ENCODE measurements at places on chromosomes 12 and 14. TPM values are rescaled to one million over a fixed set of nuclear protein-coding genes. Genes with fewer than 3 reads are reported as not detected.

LMO3 gene
- total RNA-seq = 39.4 TPM

NID2 gene
- 3.3 TPM for total RNA-seq

KRT78 gene
- total RNA-seq = not detected

AICDA gene
- total RNA-seq = not detected

CHGA gene
- 1,495 TPM for total RNA-seq

AMN gene
- 3.0 TPM for total RNA-seq

ACVRL1 gene
- not detected for total RNA-seq

ADAM21 gene
- total RNA-seq = 0.12 TPM

OR5AU1 gene
- total RNA-seq = not detected

KRT3 gene
- not detected for total RNA-seq

ACYP1 gene
- total RNA-seq = 21.2 TPM

GRCh38 chr12:26090836-26091510 lies 33.9 kb downstream of the BHLHE41 start:
- no peak overlapping the region for H3K4me3 ChIP-seq
- H3K27ac ChIP-seq = no peak overlapping the region
- H3K4me1 ChIP-seq = peaks cover 20% of the 10 kb centered on the region

DNA sequence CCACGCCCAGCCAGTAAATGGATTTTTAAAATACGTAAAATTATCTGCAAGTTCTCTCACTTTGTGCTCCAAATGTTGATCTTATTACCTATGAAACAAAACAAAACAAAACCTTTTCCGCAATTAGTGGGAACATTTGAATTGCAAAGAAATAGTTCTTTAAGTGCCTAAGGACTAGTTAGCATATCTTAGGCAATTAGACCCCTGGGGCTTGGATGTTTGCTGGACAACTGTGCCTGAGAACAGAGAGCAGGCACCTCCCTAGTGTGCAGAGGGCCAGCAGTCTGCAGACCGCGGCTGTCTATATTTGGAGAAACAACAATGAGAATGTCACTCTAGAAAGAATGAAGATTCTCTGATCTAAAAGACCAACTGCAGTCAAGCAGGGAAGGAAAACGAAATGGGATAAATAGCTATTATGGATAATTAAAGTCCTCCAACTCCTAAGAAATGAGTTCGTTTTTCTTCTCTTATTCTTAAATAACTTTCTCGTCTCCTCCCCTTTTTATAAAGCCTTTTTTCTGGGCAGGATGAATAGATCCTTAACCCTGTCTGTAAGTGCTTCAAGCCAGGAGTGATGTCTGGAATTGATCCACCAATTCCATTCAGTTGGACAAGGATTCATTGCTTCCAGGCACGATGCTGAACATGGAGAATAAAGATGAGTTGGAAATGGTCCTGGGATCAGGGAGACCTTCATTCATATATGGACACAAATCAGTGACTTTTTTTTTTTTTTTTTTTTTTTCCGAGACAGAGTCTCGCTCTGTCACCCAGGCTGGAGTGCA lies 16.2 kb downstream of the SLC17A8 start:
- peaks cover 3% of the 10 kb centered on the region for H3K4me1 ChIP-seq
- H3K4me3 ChIP-seq = no peak overlapping the region
- peaks cover 4% of the 10 kb centered on the region for H3K27me3 ChIP-seq
- H3K36me3 ChIP-seq = no peaks in the 10 kb centered on the region

DNA sequence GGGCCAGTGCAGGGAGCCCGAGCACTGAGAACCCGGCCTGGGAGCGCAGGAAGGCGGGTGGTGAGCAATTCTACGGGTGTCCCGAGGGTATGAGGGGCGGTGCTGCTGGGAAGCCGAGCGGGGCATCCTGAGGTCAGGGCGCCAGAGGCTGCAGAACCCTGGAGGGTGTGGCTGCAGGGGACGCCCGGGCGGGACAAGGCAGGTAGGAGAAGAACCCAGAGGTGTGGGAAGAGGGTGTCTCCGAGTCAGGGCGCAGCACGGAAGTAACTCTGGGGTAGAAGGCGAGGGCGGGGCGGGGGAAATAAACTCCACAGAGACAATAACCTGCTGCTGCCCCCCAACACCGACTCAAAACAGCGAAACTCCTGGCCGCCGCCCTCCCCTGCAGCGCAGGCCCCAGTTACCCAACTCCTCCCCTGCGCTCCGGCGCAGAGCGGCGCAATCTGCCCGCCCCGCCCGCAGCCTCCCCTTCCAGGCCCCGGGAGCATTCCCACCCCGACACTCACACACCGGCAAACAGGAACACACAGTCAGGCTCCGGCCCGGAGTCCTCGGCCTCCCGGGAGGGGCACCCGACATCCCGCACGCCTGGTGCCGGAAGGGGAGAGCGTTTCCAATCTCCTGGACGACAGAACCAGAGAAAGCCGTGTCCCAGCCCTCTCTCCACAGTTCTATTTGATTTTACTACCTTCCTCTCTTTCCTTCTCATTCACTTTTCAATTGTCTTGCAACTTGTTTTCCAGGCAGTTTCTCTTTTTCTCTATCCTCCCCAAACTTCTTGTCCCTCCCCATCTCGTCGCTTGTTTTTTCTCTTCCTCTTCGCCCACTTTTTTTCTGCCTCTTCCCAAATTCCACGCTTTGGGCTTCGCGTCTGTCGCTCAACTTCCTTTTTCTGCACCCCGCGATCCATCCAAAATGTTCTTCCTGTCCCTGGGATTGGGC lies 2.4 kb downstream of the HRK start:
- peaks cover 67% of the 10 kb centered on the region for H3K27me3 ChIP-seq
- no peak for DNase-seq
- peak overlapping the region; percentile 36 for H3K27ac ChIP-seq
- peak overlapping the region; percentile 86 for H3K4me3 ChIP-seq
- peaks cover 31% of the 10 kb centered on the region for H3K4me1 ChIP-seq

DNA sequence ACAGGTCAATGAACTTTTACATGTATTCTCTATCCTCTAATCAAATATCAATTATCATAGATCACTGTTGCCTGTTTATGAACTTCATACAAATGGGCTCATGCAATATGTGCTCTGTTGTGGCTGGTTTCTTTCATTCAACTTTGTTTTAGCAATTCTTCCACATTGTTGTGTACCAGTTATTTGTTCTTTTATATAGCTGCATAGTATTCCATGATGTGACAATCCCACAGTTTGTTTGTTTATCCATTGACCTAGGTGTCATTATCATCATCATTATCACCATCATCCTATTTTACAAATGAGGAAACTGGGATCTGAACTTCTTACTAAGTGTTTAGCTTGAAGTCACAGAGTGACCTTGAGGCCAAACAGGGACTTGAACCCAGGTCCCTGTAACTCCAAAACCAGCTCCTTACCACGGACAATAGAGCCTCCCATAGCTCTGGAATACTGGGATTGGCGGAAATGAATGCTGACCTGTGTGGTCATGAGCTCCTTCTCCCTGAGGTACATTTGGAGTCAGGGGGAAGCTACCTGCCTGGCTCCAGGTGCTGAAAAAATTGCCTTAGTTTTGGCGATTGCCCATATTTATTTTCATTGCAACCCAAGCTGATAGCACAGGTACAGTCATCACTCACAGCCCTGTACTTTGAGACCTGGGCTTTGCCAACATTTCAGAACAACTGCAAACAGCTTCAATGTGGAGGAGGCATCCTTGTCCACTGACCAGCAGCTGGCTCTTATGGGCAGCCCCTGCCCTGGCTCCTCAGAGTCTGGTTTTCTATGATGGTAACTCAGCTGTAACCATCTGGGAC lies 9.2 kb downstream of the ZFP36L1 start:
- H3K27ac ChIP-seq = no peak overlapping the region
- no peak overlapping the region for H3K4me3 ChIP-seq
- H3K27me3 ChIP-seq = no peaks in the 10 kb centered on the region
- peaks cover 14% of the 10 kb centered on the region for H3K36me3 ChIP-seq
- peaks cover 45% of the 10 kb centered on the region for H3K4me1 ChIP-seq

- no peak overlapping the region for H3K4me3 ChIP-seq
- H3K27ac ChIP-seq = peak overlapping the region; percentile 31
- no peaks in the 10 kb centered on the region for H3K36me3 ChIP-seq
- DNase-seq = no peak
- H3K27me3 ChIP-seq = no peaks in the 10 kb centered on the region
Measured at GRCh38 chr14:81366214-81366613, 33.9 kb downstream of the STON2 start.

DNA sequence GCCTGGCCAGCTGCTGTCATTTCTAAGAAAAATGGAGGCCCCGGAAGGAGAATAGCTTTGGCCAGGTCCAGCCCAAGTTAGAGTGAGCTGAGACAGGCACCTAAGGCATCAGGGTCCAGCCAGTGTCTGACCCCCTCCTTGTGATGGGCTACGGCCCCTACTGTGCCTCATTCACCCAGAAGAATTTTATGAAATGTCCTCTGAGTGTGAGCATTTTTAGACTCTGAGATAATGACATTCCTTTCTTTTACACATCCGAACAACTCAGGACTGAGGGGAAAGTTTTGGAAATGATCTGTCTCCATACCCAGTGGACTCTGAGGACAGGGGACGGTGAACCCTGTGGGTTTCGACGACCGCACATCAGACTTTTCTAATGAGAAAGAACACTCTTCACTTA lies 50.4 kb downstream of the SLC24A4 start:
- H3K36me3 ChIP-seq = no peaks in the 10 kb centered on the region
- H3K27ac ChIP-seq = no peak overlapping the region
- no peaks in the 10 kb centered on the region for H3K4me1 ChIP-seq
- no peak for DNase-seq
- no peak overlapping the region for H3K4me3 ChIP-seq
- H3K27me3 ChIP-seq = peaks cover 27% of the 10 kb centered on the region

GRCh38 chr14:31142455-31143087 lies 65.0 kb downstream of the HECTD1 start:
- no peaks in the 10 kb centered on the region for H3K4me1 ChIP-seq
- H3K27ac ChIP-seq = no peak overlapping the region
- peaks cover 14% of the 10 kb centered on the region for H3K36me3 ChIP-seq

DNA sequence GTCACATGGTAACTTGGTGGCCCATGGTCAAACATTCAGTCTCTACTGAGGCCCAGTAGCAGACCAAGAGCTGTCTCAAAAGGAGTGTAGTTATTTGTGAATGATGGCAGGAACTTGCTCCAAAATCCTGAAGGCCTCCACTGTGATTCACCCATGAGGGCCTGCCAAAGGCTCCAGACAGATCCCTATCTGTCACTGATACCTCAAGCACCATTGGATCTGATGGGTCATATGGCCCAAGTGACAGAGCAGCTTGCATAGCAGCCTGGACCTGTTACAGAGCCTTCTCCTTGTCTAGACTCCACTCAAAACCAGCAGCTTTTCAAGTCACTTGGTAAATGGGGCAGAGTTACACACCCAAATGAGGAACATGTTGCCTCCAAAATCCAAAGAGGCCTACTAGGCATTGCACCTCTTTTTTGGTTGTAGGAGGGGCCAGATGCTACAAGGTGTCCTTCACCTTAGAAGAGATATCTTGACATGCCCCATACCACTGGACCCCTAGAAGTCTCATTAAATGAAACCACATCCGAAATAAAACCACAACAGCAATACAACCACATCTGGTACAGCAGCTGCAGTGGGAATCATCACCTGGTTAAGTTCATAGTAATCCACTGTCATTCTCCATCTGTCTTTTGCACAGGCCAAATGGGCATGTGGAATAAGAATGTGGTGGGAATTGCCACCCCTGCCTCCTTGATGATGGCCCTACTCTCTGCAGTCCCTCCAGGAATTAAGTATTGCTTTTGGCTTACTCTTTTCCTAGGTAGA lies 150.4 kb upstream of the MAX start:
- no peak overlapping the region for H3K4me3 ChIP-seq
- no peak overlapping the region for H3K27ac ChIP-seq
- DNase-seq = no peak
- no peaks in the 10 kb centered on the region for H3K27me3 ChIP-seq
- H3K4me1 ChIP-seq = peaks cover 22% of the 10 kb centered on the region
- H3K36me3 ChIP-seq = no peaks in the 10 kb centered on the region

DNA sequence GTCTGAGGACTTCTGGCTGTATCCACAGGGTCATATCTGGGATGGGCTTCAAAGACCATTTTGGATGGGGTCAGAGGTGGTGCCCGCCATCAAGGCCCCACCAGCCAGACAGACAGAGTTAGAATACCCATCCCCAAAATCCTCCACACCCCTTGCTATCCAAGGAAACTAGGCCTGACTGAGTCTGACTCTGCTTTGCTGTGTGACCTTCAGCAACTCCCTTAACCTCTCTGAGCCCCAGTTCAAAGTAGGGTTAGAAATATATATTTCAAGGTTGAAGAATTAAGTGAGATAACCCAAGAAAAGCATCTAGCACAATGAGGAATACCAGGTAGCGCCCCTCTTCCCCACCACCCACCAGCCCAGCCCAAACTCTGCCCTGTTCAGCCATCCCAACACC lies 20.3 kb downstream of the BCL11B start:
- H3K27ac ChIP-seq = no peak overlapping the region
- H3K4me1 ChIP-seq = peaks cover under 1% of the 10 kb centered on the region
- no peak for DNase-seq

- no peak overlapping the region for H3K4me3 ChIP-seq
- no peak overlapping the region for H3K27ac ChIP-seq
- H3K27me3 ChIP-seq = no peaks in the 10 kb centered on the region
- DNase-seq = no peak
- H3K36me3 ChIP-seq = no peaks in the 10 kb centered on the region
Measured at GRCh38 chr12:24798335-24798734, 150.6 kb downstream of the BCAT1 start.

GRCh38 chr14:33959692-33960151 lies 8.8 kb upstream of the EGLN3 start:
- no peak for DNase-seq
- H3K36me3 ChIP-seq = no peaks in the 10 kb centered on the region
- no peak overlapping the region for H3K27ac ChIP-seq
- H3K27me3 ChIP-seq = no peaks in the 10 kb centered on the region

DNA sequence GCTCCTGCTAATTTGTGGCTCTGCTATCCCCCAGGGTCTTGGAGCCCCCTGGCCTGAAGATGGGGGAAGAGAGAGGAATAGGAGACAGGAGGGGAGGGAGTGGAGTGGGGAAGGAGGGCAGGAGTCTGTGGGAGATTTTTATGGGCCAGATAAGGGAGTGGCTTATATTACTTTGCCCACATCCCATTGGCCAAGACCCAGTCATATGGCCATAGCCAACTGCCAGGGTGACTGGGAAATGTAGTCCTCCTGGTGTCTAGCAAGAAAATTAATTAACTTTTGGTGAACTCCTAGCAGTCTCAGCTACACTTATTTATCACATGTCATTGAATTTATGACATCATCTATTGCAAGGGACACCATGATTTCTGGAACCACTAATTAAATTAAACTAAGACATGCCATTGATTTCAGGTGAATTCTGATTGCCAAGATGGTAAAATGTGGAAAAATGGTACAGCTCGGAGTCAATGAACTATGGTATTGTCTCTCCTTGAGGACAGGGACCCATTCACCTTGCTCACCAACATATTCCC lies 50.3 kb downstream of the ESRRB start:
- no peaks in the 10 kb centered on the region for H3K4me1 ChIP-seq
- H3K27ac ChIP-seq = peak overlapping the region; percentile 45
- H3K36me3 ChIP-seq = no peaks in the 10 kb centered on the region

- DNase-seq = no peak
- H3K27ac ChIP-seq = no peak overlapping the region
- peaks cover 3% of the 10 kb centered on the region for H3K27me3 ChIP-seq
- no peaks in the 10 kb centered on the region for H3K36me3 ChIP-seq
- H3K4me1 ChIP-seq = no peaks in the 10 kb centered on the region
- H3K4me3 ChIP-seq = no peak overlapping the region
Measured at GRCh38 chr12:76690921-76691700, 72.8 kb upstream of the ZDHHC17 start.

GRCh38 chr12:16168078-16168477 lies 109.4 kb downstream of the SLC15A5 start:
- no peak overlapping the region for H3K4me3 ChIP-seq
- DNase-seq = no peak
- no peak overlapping the region for H3K27ac ChIP-seq

Data from progenitor cell of endocrine pancreas (in vitro differentiated cells).